HCT116 (cell line): ENCODE measurements at places on chromosomes 16 and 17. TPM values are rescaled to one million over a fixed set of nuclear protein-coding genes. Genes with fewer than 3 reads are reported as not detected.

The TEX14 gene
- 0.89 TPM for total RNA-seq

The TEN1 gene
- 18.5 TPM for total RNA-seq

The SPATA22 gene
- total RNA-seq, result not detected

GRCh38 chr17:60171753-60172079, 21.9 kb downstream of the CA4 start:
- H3K4me1 ChIP-seq, result no peaks in the 10 kb centered on the region
- no peaks in the 10 kb centered on the region for H3K36me3 ChIP-seq
- no peak for DNase-seq
- no peak overlapping the region for H3K4me3 ChIP-seq
- no peak overlapping the region for H3K27ac ChIP-seq

DNA sequence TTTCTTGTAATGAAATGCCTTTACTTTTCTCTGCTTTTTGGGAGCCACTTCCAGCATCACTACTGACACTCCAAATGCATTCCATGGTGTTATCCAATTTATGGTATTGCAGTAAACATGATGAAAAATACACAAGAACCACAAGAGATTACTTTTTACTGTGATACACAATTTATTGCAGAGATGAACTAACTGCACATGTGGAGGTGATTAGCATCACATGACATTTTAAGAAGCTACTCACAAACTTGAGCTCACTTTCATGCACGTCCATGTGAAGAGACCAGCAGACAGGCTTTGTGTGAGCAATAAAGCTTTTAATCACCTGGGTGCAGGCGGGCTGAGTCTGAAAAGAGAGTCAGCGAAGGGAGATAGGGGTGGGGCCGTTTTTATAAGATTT, 780.5 kb upstream of the GOT2 start:
- DNase-seq, result no peak
- H3K27ac ChIP-seq, result no peak overlapping the region
- no peak overlapping the region for H3K4me3 ChIP-seq
- no peaks in the 10 kb centered on the region for H3K27me3 ChIP-seq
- H3K36me3 ChIP-seq, result no peaks in the 10 kb centered on the region

DNA sequence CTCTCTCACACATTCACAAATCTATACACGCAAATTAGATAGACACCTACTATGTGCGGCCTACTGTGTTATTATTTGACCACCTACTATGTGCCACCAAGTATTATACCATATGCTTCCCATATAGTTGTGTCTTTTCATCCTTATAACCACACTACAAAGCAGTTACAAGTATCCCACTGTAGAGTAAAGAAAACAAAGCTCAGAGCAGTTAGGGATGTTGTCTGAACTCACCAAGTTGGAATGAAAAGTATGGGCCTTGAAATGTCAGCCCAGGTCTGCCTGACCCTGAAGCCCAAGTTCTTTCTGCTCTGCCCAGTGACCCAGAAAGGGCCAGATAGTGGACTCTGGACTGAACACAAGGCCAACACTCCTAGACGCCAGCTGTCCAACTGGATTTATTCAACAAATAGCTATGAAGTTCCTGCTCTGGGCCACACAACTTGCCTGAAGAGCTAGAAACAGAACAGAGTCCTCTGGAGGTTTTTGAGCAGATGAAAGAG, 8.5 kb downstream of the KRT37 start:
- H3K4me1 ChIP-seq, result peaks cover 15% of the 10 kb centered on the region
- H3K27ac ChIP-seq, result no peak overlapping the region
- no peaks in the 10 kb centered on the region for H3K27me3 ChIP-seq
- no peak for DNase-seq

- no peak for DNase-seq
- H3K4me1 ChIP-seq, result peaks cover 7% of the 10 kb centered on the region; the same call in 1 of the 2 replicates
- no peak overlapping the region for H3K4me3 ChIP-seq
- no peak overlapping the region for H3K27ac ChIP-seq
- H3K27me3 ChIP-seq, result no peaks in the 10 kb centered on the region
- H3K36me3 ChIP-seq, result peaks cover 6% of the 10 kb centered on the region
These were observed 2.6 kb downstream of the COG4 start for GRCh38 chr16:70520612-70521297.

- H3K4me3 ChIP-seq, result no peak overlapping the region
- DNase-seq, result no peak
- H3K36me3 ChIP-seq, result no peaks in the 10 kb centered on the region
These were observed 181.9 kb upstream of the ZNF469 start for GRCh38 chr16:88200896-88201185.

GRCh38 chr17:79819534-79820276, 19.5 kb downstream of the CBX4 start:
- no peaks in the 10 kb centered on the region for H3K27me3 ChIP-seq
- no peak overlapping the region for H3K4me3 ChIP-seq
- no peaks in the 10 kb centered on the region for H3K4me1 ChIP-seq
- H3K27ac ChIP-seq, result no peak overlapping the region
- no peaks in the 10 kb centered on the region for H3K36me3 ChIP-seq

GRCh38 chr16:52372313-52372712, 174.6 kb downstream of the TOX3 start:
- no peaks in the 10 kb centered on the region for H3K36me3 ChIP-seq
- H3K27ac ChIP-seq, result no peak overlapping the region
- no peaks in the 10 kb centered on the region for H3K4me1 ChIP-seq
- no peak overlapping the region for H3K4me3 ChIP-seq
